ENCODE measurements at places on chromosomes 1 and 21.

GRCh38 chr1:121443001-121443540 lies 258.3 kb downstream of the SRGAP2C start:
- no peak for DNase-seq

GRCh38 chr1:27348861-27349783 lies 7.3 kb downstream of the SYTL1 start:
- peak; percentile 87 for DNase-seq

GRCh38 chr1:209531549-209531948 lies 52.0 kb upstream of the CAMK1G start:
- no peak for DNase-seq

GRCh38 chr1:225866061-225866837 lies 15.9 kb downstream of the TMEM63A start:
- DNase-seq = no peak

GRCh38 chr21:39681257-39681656 lies 63.7 kb upstream of the IGSF5 start:
- DNase-seq = no peak
